NCI-H187 treated with DMSO at 0.1 percent for 48 hours (cell line): ENCODE measurements at places on chromosomes 13 and 19.

- DNase-seq: no peak
Measured at GRCh38 chr13:31011193-31011860, 78.9 kb downstream of the TEX26 start.

DNA sequence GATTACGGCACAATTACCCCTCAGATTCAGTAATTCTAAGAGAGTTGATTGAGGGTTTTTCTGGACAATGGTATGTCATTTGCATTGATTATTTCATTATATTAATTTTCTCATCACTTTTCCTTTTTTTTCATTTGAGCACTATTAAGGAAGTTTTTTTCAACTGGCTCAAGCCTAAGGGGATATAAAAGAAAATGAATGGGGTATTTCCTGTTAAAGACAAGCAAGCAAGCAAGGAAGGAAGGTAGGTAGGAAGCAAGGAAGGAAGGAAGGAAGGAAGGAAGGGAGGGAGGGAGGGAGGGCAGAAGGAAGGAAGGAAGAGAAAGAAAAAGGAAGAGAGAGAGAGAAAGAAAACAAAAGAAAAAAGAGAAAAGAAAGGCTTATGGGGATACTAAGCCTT lies 620.3 kb downstream of the DIAPH3 start:
- no peak for DNase-seq

DNA sequence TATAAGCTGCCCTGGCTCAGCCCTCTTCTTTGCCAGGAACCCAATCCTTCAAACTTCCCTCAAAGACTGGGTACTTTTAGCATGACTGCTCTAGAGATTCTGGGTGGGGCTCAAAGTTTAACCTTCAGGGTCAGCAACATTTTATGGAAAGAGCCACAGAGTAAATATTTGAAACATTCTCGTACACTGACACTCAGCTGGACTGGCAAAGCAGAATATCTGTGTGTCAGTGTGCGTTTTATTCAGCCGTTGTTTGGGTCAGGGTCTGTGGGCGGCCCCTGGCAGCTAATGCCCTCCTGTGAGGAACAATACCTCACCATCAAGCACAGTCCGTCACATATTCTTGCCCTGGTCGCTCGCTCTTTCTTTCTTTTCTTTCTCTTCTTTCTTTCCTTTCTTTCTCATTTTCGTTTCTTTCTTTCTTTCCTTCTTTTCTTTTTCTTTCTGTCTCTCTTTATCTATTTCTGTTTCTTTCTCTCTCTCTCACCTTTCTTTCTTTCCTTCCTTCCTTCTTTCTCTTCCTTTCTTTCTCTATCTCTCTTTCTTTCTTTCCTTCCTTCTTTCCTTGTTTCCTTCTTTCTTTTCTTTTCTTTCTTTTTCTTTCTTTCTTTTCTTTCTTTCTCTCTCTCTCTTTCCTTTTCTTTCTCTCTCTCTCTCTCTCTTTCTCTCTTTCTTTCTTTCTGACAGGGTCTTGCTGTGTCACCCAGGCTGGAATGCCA lies 10.7 kb downstream of the DPRX start:
- DNase-seq: no peak

DNA sequence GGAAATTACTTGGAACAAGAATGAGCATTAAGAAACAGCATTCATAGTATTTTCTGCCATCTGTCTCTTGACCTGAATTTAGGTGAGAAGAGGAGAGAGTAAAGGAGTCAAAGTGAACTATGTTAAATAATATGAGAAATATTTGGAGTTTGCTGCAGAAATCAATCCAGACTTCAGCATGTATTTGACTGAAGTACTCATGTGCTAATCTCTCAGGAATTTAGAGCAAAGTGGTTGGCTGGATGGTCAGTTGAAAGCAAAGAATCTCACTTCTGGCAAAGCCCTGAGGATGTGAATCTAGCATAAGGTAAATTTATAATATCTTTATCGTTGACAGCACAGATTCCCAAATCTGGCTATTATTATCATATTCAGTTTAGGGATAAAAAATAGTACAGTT lies 394.3 kb downstream of the PCDH17 start:
- DNase-seq: no peak

- DNase-seq: peak; percentile 80
Measured at GRCh38 chr19:37506387-37507166, at the start of gene ZNF793. ZNF793 (plus strand) TSS chr19:37506939; CDS start chr19:37523440, 16,501 bp downstream.

GRCh38 chr13:33441015-33441414 lies 155.5 kb upstream of the STARD13 start:
- DNase-seq: no peak

DNA sequence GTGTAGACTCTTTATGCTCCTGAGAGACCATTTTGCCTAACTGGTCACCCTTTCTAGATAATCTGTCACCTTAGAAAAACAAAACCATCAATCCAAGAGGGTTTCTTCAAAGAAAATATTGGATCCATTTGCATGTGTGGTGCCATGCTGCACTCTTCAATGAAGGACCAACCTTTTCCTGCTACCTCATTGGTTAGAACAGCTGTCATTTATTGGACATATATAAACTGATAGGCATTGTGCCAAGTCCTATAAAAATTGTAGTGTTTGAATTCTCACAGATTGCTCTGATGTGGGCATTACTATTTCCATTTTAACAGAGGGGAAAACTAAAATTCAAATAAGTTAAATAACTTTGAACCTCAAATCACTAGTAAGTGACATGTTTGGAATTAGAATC lies 333.2 kb downstream of the MYO16 start:
- DNase-seq: no peak

- DNase-seq: no peak
Measured at GRCh38 chr13:34502011-34502410, 440.1 kb upstream of the NBEA start.

GRCh38 chr19:4571305-4571917 lies 11.9 kb upstream of the SEMA6B start:
- no peak for DNase-seq

GRCh38 chr13:36163809-36164308 lies 32.7 kb upstream of the DCLK1 start:
- DNase-seq: peak; percentile 78

- DNase-seq: no peak
Measured at GRCh38 chr13:114304346-114305034, 9.8 kb upstream of the CHAMP1 start.

- no peak for DNase-seq
Measured at GRCh38 chr13:30240608-30241007, 66.7 kb downstream of the KATNAL1 start.

DNA sequence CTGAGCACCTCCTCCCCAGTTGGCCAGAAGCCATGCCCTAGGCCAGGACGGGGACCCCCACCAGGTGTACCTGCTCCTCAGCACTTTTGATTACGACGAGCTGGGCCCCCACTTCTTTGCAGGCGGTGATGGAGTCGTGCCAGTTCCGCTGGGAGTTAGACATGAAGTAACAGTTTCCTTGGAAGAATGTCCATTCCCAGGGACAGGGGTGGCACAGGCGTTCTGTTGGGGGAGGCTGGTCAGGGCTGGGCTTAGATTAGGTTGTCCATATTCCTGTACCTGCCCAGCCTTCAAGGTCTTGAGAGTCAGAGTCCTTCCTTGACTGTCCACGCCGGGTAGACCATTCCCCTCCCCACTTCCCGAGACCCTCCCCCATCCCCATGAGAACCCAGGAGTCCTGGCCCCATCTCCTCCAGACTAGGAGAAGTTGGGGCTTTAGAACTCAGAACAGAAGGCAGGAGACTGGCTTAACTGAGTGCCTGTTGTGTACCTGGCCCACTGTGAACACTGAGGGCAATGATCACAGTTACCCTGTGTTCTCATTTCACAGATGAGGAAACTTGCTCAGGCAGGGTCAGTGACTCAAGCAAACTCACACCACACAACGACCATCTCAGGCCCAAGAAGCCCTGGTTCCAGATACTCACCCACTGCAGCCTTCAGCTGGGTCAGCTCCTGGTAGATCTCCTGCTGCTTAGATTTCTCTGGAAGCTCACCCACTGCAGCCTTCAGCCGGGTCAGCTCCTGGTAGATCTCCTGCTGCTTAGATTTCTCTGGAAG lies 2.3 kb downstream of the CD209 start:
- no peak for DNase-seq

DNA sequence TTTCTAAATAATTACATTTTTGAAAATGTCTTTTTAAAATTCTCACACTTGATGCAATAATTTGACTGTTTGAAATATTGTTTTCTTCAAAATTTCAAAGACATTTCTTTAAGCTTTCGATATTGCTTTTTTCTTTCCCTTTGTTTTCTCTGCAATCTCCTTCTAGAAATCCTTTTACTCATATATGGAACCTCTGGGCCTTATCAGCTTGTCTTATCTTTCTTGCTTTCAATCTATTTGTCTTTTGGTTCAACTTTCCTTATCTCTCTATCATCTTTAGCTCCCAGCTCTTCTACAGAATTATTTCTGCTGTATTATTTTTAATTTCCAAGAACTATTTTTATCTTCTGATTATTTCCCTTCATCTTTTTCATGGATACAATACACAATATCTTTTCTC lies 80.7 kb upstream of the DIAPH3 start:
- DNase-seq: no peak

- no peak for DNase-seq
Measured at GRCh38 chr19:19911150-19911549, 10.4 kb downstream of the ZNF93 start.

GRCh38 chr19:44707794-44708193 lies 8.8 kb downstream of the CEACAM16 start:
- no peak for DNase-seq

- DNase-seq: no peak
Measured at GRCh38 chr13:25280396-25280795, 6.9 kb downstream of the MTMR6 start.

GRCh38 chr13:22110368-22110767 lies 439.5 kb downstream of the FGF9 start:
- DNase-seq: no peak

- DNase-seq: no peak
Measured at GRCh38 chr13:23674795-23675640, 104.8 kb downstream of the TNFRSF19 start.

DNA sequence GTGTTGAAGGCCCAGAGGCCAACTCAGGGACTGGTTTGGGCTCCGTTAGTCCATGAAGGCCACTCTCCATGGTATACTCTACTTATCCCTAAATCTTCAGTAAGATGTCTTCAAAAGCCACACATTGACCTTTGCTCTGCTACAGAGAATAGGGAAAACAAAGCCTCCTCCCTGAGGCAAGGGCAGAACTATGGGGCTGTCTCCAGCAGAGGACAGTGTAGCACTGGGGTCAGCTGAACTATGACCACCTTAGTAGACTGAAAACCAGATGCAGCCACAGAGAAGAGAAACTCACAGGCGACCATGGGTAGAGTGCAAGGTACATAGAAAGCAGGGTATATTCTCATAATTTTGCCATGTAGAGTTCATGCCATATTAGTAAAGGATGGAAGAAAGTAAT lies 587.4 kb downstream of the LMO7 start:
- no peak for DNase-seq

- no peak for DNase-seq
Measured at GRCh38 chr13:31416066-31416465, 216.3 kb downstream of the B3GLCT start.

DNA sequence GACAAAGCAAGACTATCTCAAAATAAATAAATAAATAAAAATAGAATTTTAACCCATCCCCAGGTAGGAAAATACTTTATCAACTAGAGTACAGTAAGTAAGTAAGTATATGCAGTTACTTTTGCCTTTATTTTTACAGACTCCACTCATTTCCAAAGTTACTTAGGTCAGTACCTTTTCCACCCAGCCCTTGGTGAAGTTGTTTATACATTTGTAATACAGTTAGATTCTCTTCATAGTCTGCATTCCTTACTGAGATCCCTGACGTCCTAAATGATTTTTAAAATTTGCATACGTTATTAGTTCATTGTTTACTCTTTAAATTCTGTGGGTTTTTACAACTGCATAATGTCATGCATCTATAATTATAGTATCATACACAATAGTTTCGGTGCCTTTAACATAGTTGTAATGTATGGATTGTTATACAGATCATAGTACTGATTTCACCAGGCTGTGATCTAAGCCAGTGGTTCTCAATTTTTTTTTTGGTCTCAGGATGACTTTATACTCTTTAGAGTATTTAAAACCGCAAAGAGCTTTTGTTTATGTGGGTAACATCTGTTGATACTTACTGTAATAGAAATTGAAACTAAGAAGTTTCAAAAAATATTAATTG lies 10.4 kb downstream of the SETDB2 start:
- DNase-seq: no peak

- no peak for DNase-seq
Measured at GRCh38 chr19:5478925-5479588, 23.8 kb downstream of the ZNRF4 start.

- DNase-seq: no peak
Measured at GRCh38 chr13:110103534-110103933, 203.4 kb downstream of the COL4A1 start.

DNA sequence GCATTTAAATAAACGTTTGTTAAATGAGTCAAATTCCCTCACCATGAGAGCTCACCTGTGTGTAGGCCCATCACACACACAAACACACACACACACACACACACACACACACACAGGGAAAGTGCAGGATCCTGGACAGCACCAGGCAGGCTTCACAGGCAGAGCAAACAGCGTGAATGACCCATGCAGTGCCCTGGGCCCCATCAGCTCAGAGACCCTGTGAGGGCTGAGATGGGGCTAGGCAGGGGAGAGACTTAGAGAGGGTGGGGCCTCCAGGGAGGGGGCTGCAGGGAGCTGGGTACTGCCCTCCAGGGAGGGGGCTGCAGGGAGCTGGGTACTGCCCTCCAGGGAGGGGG lies 8.5 kb upstream of the CEACAM5 start:
- DNase-seq: no peak

DNA sequence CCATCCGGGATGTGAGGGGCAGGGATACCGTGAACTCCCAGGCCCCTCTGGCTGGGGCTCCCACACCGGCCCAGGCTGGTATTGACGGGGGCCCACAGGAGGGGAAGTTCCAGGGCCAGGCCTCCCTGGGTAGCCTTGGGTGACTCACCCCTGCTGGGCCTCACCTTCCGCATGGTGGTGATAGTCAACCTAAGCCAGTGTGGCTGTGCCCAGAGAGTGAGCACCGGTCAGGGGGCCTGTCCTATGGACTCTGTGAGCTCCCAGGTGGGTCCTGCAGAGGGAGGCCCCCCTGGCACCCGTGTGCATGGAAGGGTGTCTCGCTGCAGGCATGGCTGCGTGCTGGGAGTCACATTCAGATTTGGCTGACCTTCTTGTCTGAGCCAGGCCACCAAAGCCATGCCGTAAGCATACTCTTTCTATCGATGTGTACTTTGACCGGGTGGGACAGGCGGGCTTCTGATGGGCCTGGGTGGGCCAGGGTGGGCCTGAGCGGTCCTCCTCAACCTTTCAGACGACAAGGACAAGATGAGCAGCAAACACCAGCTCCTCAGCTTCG lies 27.6 kb downstream of the DHX34 start:
- DNase-seq: no peak

DNA sequence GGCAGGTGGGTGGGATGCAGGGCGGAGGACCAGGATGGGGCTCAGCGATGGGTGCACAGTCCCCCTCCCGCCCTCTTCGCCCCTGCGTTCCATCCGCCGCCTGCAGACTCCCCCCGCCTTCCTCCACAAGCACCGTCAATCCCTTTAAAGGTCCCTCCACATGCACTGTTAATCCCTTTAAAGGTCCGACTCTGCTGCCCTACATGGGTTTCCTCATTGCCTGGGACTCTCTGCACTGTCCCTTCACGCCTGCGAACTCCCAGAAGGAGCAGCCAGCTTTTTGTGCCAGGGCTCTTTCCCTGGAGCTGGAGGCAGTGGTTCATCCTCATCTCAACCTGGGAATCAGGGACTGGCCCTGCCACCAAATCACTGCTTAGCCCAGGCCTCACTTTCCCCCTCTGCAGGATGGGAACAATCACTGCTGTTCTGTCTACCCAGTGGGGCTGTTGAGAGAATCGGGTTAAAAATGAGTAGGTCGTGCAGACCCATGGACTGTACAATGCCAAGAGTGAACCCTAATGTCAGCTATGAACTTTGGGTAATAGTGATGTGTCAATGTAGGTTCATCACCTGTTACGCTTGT lies 20.4 kb downstream of the ZNF574 start:
- DNase-seq: no peak

- no peak for DNase-seq
Measured at GRCh38 chr13:96091164-96092117, 1.5 kb downstream of the HS6ST3 start.
